ENCODE measurements at places on chromosomes 13 and 19.

- no peak for DNase-seq
These were observed 9.5 kb downstream of the FGF22 start for GRCh38 chr19:648904-649801.

DNA sequence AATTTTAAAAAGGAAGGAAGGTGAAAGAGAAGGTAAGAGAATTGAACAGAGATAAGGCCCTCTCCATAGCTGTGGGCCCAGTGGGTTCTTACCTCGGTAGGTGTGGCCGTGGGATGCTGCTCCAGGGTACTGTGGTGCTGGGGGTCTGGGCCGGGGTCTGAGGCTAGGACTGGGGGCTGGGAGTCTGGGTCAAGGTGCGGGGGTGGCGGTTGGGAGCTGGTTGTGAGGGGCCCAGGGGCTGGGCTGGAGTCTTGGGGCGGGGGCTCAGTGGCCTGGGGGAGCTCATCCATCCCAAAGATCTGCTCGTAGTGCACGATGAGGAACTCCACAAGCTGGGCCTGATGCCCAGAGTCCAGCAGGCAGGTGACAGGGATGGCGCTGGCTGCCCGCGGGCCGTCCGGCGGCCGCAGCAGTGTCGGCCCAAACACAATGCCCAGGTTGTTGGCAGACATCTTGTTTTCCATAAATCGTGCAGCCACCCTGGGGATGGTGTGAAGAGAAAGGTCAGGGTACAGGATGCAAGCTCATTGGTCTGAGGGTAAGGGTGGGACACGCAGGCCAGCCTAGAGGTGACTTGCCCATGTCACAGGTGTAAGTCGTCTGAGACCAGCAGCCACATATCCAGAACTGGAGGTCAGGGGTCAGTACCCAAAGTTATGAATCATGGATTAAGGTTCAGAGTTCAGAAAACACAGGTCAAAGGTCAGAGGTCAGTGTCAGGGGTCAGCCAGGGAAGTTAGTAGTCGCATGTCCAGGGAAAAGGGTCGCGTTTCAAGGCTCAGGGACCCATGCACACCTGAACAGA lies 5.9 kb upstream of the LPAR2 start:
- no peak for DNase-seq

DNA sequence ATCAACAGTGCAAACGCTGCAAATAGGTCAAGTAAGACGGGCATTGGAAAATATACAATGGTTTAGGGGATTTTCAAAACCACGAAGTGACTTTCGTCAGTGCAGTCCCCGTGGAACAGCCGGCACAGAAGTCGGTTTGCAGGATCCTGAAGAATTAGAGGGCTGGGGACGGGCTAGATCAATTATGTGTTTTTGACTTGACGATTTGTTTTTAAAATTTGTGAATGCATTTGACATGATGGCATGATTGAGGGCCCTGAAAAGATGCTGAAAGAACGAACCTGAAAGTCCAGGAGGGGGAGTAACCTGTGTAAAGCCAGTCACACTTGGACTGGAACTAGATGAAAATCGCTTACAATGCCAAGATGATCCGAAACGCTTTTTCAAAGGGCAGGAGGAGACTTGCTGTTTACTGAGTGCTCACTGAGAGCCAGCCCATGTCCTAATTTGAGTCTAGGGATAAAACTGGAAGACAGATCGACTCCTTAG lies 8.9 kb upstream of the DGKH start:
- DNase-seq = no peak

GRCh38 chr13:65595916-65596315 lies 1634.2 kb downstream of the PCDH9 start:
- no peak for DNase-seq

- DNase-seq = no peak
These were observed 73.0 kb downstream of the RASA3 start for GRCh38 chr13:114059428-114059827.

- no peak for DNase-seq
These were observed 569 bp downstream of the POLR1D start for GRCh38 chr13:27622102-27622820.

GRCh38 chr19:1997353-1998233 lies 17.9 kb downstream of the BTBD2 start:
- no peak for DNase-seq

- no peak for DNase-seq
These were observed 1.1 kb downstream of the FGF14 start for GRCh38 chr13:102400675-102401145.

- no peak for DNase-seq
These were observed 28.8 kb downstream of the ZNF333 start for GRCh38 chr19:14718522-14719116.

GRCh38 chr13:46687810-46688209 lies 109.2 kb downstream of the ESD start:
- DNase-seq = peak; percentile 52

- peak; percentile 66 for DNase-seq
These were observed 15.4 kb upstream of the NOP53 start for GRCh38 chr19:47729799-47730520.

DNA sequence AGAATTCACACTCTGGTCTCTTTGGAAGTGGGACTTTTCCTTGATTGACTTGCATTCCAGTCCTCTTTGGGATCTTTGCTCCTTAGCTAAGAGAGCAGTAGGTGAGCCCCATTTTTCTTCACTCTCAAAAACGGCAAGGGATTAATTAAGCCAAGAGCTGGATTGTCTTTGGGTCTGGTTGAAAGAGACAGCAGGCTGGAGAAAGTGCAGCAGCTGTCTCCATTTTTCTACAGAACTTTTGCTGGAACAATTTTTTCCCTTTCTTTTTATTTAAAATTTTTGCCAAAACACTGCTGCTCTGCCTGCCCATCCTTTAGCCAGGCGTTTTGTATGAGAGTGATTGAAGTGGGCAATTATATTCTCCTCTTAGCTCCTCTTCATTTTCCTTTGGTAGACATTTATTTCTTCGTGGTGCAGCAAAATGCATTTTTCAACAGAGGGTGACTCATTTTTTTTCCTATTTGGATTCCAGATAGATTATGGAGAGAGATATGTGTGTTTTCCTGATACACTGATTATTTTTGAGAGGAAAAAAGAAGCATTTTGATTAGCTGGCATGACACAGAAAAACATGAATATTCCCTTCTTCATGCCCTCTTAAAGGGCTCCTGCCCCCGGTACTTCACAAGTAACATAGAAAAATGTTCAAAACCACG lies 371.2 kb upstream of the NBEA start:
- no peak for DNase-seq

DNA sequence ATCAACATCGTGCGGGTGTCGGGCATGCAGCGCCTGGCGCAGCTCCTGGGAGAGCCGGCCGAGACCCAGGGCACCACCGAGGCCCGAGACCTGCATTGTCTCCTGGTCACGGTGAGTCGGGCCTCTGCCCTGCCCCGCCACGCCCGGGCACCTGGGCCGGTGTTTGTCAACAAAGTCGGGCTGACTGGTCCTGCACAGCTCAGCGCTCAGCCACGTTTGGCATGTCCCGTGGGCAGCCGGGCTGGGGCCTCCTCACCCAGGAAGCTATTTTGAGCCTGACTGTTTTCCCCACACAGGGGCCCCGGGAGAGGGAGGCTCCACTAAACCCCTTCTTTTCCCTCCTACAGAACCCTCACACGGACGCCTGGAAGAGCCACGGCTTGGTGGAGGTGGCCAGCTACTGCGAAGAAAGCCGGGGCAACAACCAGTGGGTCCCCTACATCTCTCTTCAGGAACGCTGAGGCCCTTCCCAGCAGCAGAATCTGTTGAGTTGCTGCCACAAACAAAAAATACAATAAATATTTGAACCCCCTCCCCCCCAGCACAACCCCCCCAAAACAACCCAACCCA lies 1.3 kb downstream of the GADD45B start:
- no peak for DNase-seq

DNA sequence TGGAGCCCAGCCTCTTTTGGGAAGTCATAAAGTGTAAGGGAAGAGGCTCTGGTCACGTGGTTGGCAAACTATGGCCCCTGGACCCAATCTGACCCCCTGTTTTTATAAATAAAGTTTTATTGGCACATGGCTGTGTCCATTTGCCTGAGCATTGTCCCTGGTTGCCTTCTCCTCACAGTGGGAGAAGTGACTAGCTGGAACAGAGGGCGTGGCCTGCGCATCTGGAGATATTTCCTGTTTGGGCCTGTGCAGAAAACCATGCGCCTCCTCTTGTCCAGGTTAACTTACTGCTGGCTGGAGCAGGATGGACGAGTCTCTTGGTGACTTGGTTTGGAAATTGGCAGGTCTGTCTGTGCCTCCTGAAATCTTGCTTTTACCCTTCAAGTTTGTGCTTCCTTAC lies 48.3 kb downstream of the KDM4B start:
- DNase-seq = no peak

DNA sequence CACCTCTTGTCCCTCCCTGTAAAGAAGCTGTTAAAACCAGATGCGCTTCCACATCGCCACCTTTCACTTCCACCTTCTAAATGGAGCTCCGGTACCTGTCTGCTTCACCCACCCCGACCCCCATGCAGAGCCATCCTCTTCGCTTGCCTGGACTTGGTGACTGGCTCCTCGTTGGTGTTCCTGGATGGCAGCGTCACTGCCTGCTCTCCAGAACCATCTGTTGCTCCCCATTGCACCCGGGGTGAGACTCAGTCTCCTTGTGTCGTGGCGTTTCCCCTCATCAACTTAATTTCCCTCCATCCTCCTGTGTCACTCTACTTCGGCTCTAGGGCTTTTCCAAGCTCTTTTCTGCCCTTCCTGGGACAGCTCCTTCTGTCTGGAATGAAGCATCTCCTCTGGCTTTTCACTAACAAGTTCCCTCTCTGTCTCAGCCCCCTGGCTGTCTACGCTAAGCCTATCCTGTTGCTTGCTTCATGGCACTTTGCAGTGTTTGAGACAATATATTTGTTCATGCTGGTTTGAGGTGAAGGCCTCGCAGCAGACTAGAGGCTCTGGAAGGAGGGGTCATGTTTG lies 10.3 kb downstream of the CEBPG start:
- no peak for DNase-seq

DNA sequence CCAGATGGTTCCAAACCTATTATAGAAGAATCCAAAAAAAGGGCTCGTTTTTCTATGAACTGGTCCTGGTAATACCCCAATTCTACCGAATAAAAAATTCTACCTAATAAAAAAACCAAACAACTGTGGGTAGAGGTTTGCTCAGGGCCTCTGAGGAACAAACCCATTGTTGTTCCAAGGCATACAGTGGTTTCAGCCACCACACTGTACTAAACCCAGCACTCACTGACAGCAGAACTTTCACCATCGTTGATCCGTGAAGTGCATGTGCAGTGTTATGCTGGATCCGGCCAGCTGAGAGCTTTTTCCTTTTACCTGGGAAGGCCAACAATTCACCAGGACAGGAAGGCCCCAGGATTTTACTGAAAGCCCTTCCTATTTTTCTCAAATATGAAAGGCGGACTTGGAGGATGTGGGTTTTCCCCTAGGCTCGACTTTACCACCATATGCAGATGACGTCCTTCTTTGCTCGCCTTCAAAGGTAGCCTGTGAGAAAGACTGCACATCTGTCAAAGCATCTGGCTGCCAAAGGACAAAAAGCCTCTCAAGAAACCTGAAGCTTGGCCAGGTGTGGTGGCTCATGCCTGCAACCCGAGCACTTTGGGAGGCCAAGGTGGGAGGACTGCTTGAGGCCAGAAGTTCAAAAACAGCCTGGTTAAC lies 7.2 kb upstream of the PABPC3 start:
- DNase-seq = no peak
